ENCODE measurements at places on chromosomes 12 and 14.

DNA sequence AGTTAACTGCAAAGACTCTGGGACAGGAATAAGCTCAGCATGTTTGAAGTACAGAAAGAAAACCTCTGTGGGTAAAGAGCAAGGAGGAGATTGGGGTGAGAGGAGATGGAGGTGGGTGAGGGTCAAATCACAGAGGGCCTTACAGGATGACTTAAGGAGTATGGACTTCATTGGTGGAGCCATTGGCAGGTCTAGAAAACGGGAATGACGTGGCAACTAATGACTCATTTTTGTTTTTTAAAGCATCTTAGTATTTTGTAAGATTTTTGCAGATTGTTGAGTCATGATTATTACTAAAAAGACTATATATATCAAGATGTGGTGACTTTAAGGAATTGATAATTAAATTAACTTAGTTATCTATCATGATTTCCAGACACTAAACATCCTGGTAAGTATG, 18.5 kb downstream of the UTP20 start:
- DNase-seq, result no peak

- no peak for DNase-seq
Measured at GRCh38 chr12:118822512-118822911, 158.8 kb upstream of the SRRM4 start.

- DNase-seq, result peak; percentile 43
Measured at GRCh38 chr12:55729819-55730818, 1.3 kb upstream of the CD63 start.

DNA sequence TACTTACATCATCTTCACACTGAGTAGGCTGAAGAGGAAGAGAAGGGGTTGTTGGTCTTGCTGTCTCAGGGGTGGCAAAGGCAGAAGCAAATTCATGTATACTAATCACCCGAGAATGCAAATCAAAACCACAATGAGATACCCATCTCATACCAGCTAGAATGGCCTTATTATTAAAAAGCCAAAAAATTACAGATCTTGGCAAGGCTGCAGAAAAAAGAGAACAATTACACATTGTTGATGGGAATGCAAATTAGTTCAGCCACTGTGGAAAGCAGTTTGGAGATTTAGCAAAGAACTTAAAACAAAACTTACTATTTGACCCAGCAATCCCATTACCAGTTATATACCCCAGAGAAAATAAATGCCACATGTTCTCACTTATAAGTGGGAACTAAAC, 154.9 kb downstream of the SEC23A start:
- DNase-seq, result no peak

DNA sequence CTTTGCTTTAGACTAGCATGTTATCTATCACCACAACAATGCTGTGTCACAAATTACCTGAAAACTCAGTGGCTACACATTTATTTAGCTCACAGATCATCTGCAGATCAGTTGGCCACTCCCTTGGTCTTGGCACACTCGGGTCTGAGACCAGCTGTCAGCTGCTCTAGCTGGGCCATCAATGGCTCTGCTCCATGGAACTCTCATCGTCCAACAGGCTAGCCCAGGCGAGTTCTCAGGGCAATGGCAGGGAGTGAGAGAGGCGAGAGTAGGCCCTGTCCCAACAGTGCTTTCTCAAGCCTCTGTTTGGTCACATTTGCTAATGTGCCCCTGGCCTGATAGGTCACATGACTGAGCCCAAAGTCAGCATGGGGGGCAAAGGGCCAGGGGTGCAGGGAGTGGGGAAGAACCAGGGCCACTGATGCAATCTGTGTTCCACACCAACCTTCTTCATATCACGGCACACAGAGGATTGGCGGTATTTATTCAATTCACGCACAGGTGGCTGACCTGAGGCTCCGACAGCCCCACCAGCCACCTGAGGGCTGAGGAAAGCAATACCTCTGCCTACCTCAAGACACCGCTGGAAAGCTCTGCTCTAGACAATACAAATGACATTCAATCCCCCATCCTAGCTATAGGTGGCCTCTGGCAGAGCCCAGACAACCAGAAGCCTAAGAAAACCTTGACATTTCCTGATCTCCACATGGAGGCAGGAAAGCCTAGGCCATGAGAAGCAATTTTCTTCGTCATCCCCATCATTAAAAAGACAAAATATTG, 82.5 kb downstream of the NT5DC3 start:
- no peak for DNase-seq

- DNase-seq, result no peak
Measured at GRCh38 chr12:29008786-29009185, 140.3 kb upstream of the FAR2 start.
